Nephron progenitor cell (in vitro differentiated cells): ENCODE measurements at places on chromosomes 12 and 14.
A peak's percentile ranks its signal among the peaks of the same experiment; 100 is the strongest.

- H3K27ac ChIP-seq, result no peak overlapping the region
- no peak overlapping the region for H3K4me3 ChIP-seq
- H3K27me3 ChIP-seq, result no peaks in the 10 kb centered on the region
- no peak for DNase-seq
Observed at GRCh38 chr12:12387501-12387900, 30.6 kb downstream of the BORCS5 start.

DNA sequence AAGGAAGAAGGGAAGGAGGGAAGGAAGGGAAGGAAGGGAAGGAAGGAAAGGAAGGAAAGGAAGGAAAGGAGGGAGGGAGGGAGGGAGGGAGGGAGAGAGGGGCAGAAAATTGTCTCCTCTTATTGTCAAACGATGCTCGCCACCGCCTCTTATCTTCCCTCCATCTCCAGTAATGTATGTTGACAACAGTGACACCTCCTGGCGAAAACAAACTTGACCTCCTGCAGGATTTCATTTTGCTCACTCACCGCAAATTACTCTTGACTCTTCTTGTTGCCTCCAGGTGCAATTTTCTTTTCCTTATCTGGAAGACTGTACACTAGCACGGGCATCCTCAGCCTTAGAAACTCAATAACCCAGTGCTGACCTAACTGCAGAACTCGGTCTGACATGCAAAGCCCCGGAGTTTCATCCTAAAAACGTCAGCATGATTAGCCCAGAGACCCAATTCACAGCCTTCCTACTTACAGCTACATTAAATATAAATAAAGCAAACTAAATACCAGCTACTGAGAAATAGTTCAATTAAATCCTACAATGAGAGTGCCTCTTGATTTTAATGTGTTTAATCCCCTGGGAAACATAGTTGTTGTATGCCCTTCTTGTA lies 512.4 kb upstream of the TMPO start:
- no peak overlapping the region for H3K4me3 ChIP-seq
- peaks cover 26% of the 10 kb centered on the region for H3K4me1 ChIP-seq
- no peak overlapping the region for H3K27ac ChIP-seq
- H3K27me3 ChIP-seq, result no peaks in the 10 kb centered on the region

- no peaks in the 10 kb centered on the region for H3K36me3 ChIP-seq
- no peak overlapping the region for H3K4me3 ChIP-seq
- no peaks in the 10 kb centered on the region for H3K27me3 ChIP-seq
- no peak overlapping the region for H3K27ac ChIP-seq
- peaks cover 35% of the 10 kb centered on the region for H3K4me1 ChIP-seq
Observed at GRCh38 chr12:55839345-55840140, 3.2 kb downstream of the MMP19 start.

DNA sequence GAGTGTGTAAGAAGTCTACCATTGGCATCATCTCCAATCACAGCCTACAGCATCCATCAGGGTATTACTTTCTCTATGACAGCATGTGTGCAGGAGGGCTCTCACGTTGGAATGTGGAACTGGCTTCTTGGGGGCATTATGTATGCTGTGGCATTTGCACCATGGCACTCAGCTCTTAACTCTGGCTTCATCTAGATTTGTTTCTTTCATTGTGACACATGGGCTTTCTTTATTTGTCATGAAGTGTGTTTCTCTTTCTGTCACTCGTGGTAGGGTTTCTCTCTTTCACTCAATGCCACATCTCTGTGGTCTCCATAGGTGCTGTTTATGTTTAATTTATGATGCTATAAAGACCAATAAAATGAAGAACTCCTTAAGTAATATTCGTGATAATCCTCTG lies 191.2 kb upstream of the GARIN2 start:
- H3K27me3 ChIP-seq, result no peaks in the 10 kb centered on the region
- H3K27ac ChIP-seq, result no peak overlapping the region
- no peak for DNase-seq
- H3K4me3 ChIP-seq, result no peak overlapping the region
- H3K4me1 ChIP-seq, result no peaks in the 10 kb centered on the region

GRCh38 chr12:54588110-54588889 lies at the start of gene PPP1R1A:
Gene PPP1R1A (minus strand): TSS chr12:54588659. CDS start chr12:54588488, 171 bp downstream.
- H3K36me3 ChIP-seq, result no peaks in the 10 kb centered on the region
- peak within 1 kb of the TSS; percentile 75 for H3K4me3 ChIP-seq
- H3K27ac ChIP-seq, result no peak within 1 kb of the TSS
- DNase-seq, result peak; percentile 71
- H3K4me1 ChIP-seq, result peaks cover 73% of the 10 kb centered on the region

- peaks cover 4% of the 10 kb centered on the region for H3K27me3 ChIP-seq
- no peak overlapping the region for H3K4me3 ChIP-seq
- H3K4me1 ChIP-seq, result peaks cover 20% of the 10 kb centered on the region
- no peak overlapping the region for H3K27ac ChIP-seq
- no peaks in the 10 kb centered on the region for H3K36me3 ChIP-seq
Observed at GRCh38 chr12:105740970-105741725, 397.6 kb downstream of the NUAK1 start.

DNA sequence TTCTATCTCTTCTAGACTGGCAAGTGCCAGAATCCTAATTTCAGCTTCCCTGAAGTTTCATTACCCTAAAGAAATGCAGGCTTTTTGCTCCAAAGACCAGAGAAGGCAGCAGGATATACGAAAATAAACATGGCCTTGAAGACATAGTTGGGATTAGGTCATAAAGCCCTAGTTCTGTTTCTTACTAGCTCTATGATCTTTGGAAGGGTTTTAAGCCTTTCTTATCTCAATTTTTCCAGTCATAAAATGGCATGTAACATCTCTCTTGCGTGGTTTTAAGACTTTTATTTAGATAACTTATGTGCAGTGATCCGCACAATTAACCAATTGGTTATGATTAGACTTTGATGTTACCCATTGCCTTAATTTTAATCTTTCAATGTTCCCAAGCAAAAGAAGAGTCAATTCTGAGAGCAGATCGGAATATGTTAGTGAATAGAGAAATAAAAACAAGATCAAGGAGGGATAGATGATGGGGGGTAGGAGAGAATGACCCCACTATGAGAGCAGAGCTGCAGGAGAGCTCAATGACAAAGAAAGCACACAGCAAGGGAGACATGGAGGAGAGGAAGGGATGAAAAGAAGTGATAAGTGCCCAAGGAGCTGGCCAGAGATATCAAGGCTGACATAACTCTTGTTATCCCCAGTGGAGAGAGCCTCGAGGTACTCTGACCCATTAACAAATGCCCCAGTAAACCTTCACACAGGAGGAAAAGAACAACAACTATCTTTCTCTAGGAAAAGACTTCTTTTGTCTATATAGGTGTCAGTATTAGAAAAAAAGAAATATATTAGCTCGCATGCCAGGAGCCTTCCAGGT lies 53.0 kb upstream of the ANP32D start:
- H3K4me1 ChIP-seq, result no peaks in the 10 kb centered on the region
- H3K27ac ChIP-seq, result no peak overlapping the region
- no peaks in the 10 kb centered on the region for H3K36me3 ChIP-seq
- H3K4me3 ChIP-seq, result no peak overlapping the region
- DNase-seq, result no peak

- H3K27ac ChIP-seq, result no peak overlapping the region
- H3K36me3 ChIP-seq, result no peaks in the 10 kb centered on the region
- DNase-seq, result no peak
- peaks cover 5% of the 10 kb centered on the region for H3K4me1 ChIP-seq
Observed at GRCh38 chr14:88129306-88130056, 124.5 kb downstream of the GPR65 start.

- no peak for DNase-seq
- H3K27ac ChIP-seq, result no peak overlapping the region
- no peaks in the 10 kb centered on the region for H3K4me1 ChIP-seq
- H3K27me3 ChIP-seq, result peaks cover 2% of the 10 kb centered on the region
Observed at GRCh38 chr14:28254768-28255167, 511.8 kb upstream of the FOXG1 start.

DNA sequence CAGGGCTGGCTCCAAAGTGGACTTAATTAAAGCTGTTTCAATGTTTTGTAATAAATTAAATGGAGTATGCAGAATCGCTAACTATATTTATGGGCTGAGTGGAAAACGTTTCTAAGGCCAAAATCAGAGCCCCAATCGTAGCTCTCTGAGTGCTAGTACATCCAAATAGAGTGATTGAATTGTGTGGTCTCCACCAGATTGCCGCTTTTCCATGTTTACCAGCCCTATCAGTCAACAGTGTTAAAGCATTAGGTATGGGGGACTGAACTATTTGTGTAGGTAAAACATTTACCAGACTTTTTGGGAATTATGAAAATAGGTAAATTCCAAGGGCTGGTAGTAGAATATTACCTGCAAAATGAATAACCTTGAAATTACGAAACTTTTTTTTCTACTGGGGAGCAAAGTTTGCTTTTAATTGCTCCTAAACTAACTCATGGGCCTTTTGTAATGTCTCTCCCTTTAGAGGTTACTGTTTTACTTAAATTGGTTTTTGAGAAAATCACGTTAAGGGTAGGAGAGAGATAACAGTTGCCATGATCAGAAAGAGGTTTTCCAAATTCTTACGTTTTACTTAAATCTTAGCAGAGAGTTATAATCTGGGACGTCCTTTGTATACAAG lies 28.0 kb upstream of the METAP2 start:
- no peak for DNase-seq
- H3K27me3 ChIP-seq, result peaks cover 9% of the 10 kb centered on the region
- H3K36me3 ChIP-seq, result no peaks in the 10 kb centered on the region
- H3K4me3 ChIP-seq, result no peak overlapping the region
- no peak overlapping the region for H3K27ac ChIP-seq
- peaks cover 23% of the 10 kb centered on the region for H3K4me1 ChIP-seq

DNA sequence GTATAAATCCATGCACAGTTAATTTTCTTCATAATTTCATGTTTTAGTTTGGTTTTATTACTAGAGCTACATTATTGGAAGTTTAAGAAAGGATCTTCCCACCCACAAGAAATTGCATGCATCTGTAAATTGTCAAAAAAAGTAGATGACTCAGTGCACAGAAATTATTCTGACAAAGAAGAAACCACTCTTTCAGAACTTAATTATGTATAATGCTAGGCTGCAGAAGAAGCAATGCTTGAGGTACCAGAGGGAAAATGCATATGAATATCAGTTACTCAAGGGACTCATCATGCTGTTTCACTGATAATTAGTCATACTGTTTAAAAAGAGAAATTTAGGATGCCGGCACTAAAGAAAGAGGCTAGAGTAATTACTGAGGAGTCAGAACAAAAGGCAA lies 147.0 kb downstream of the SLC16A7 start:
- no peak overlapping the region for H3K4me3 ChIP-seq
- no peaks in the 10 kb centered on the region for H3K4me1 ChIP-seq
- no peak for DNase-seq
- no peak overlapping the region for H3K27ac ChIP-seq

DNA sequence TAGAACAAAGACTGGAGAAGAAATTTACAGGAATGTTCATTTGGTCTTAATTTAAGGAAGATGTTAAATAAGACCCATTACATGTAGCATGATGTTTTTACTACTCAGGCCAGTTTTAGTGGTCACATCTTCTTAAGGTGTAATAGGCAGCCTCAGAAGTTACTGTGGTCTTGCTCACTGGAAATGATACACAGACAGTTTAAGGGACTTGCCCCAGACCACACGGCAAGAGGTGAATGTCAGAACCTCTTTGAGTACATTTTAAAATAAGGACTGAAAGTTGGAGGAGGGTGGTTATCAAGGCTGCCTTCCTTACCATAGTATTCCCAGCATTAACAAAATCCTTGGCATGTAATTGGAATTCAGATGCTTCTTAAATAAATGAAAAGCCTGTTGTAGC lies 37.9 kb downstream of the LRRK2 start:
- DNase-seq, result no peak
- H3K27ac ChIP-seq, result no peak overlapping the region
- no peaks in the 10 kb centered on the region for H3K4me1 ChIP-seq
- H3K4me3 ChIP-seq, result no peak overlapping the region
- no peaks in the 10 kb centered on the region for H3K36me3 ChIP-seq
- H3K27me3 ChIP-seq, result no peaks in the 10 kb centered on the region

DNA sequence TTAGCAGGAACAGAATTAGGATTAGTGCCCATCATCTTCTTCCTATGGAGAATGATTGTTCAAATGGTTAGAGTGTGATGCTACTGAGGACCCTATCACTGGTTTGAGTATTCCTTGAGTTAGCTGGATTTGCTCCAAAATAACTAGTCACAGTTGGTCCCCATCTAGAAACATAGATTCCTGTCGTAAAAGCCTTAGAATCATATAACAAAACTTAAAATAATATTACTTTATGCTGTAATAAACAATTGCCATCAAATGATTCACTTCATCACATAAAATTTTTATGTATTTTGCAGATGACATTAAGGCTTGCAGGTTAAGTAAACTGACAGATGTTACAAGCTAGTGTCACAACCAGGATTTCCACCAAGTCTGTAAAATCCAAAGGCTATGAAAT lies 209.8 kb downstream of the CCER1 start:
- H3K4me3 ChIP-seq, result no peak overlapping the region
- H3K36me3 ChIP-seq, result no peaks in the 10 kb centered on the region
- H3K27me3 ChIP-seq, result no peaks in the 10 kb centered on the region
- no peak overlapping the region for H3K27ac ChIP-seq
- DNase-seq, result no peak
- H3K4me1 ChIP-seq, result peaks cover 8% of the 10 kb centered on the region

DNA sequence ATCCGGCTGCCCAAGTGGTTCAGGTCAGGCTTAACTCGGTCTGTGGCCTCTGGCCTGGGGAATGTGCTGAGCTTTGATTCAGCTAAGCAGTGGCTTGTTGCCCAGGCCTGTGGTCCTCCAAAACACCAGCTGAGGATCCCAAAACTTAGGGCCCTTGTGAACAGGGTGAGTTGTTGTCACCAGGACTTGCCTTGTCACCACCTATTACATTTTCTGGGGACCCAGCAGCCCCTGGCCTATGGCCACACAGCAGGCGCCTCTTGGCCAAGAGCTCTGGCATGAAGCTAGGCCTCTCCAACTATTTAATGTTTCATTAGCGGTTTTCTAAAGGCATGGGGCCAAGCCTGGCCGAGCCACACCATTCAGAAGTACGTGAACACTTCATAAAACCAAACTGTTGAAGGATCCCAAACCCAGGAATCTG lies 343.7 kb downstream of the CACNA1C start:
- no peaks in the 10 kb centered on the region for H3K36me3 ChIP-seq
- DNase-seq, result no peak
- H3K4me3 ChIP-seq, result no peak overlapping the region
- peaks cover 13% of the 10 kb centered on the region for H3K27me3 ChIP-seq
- peaks cover 26% of the 10 kb centered on the region for H3K4me1 ChIP-seq

- H3K36me3 ChIP-seq, result peaks cover 32% of the 10 kb centered on the region
- peak overlapping the region; percentile 10 for H3K4me3 ChIP-seq
- no peak for DNase-seq
Observed at GRCh38 chr14:37438444-37438843, 156.6 kb downstream of the FOXA1 start.
